ENCODE measurements at places on chromosomes 7 and 10. TPM values are rescaled to one million over a fixed set of nuclear protein-coding genes. Genes with fewer than 3 reads are reported as not detected.

ASZ1 gene
- total RNA-seq: not detected

SND1 gene
- 243 TPM for total RNA-seq

CD36 gene
- 2.5 TPM for total RNA-seq

PNLIP gene
- not detected for total RNA-seq

Measured in smooth muscle cell of trachea (primary cell).